ENCODE measurements at places on chromosomes 11 and 22.

DNA sequence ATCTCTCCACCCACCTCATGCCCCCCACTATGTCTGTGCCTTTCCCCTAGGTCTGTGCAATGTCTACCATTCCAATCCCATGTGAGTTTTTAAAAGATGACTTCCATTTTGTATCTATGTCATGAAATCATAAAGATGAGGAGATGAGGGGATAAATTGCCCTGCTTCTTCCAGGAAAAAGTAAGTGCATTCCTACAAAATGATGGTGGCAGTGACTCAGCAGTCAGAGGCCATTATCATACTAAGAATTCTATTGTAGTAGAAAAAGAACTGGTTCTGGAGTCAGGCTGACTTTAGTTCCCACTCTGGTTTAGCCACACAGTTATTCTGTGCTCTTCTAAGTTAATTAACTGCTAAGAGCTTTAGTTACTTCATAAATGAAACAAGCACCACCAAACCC is 89.6 kb upstream of the API5 start:
- no peak for DNase-seq

- no peak for DNase-seq
These were observed 112.0 kb upstream of the ARHGAP42 start for GRCh38 chr11:100574894-100575769.

DNA sequence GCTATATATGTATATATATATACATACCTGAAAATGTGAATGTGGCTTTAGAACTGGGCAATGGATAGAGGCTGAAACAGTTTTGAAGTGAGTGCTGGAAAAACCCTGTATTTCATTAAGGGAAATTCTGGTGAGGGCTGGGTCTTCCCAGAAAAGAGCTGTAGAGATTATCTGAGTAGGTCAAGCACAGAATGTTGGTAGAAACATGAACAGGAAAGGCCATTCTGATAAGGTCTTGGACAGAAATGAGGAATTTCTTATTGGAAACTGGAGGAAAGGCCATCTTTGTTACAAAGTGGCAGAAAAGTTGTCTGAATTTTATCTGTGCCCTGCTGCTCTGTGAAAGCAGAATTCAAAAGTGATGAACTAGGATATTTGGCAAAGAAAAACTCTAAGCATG is 25.4 kb downstream of the RTL6 start:
- no peak for DNase-seq

DNA sequence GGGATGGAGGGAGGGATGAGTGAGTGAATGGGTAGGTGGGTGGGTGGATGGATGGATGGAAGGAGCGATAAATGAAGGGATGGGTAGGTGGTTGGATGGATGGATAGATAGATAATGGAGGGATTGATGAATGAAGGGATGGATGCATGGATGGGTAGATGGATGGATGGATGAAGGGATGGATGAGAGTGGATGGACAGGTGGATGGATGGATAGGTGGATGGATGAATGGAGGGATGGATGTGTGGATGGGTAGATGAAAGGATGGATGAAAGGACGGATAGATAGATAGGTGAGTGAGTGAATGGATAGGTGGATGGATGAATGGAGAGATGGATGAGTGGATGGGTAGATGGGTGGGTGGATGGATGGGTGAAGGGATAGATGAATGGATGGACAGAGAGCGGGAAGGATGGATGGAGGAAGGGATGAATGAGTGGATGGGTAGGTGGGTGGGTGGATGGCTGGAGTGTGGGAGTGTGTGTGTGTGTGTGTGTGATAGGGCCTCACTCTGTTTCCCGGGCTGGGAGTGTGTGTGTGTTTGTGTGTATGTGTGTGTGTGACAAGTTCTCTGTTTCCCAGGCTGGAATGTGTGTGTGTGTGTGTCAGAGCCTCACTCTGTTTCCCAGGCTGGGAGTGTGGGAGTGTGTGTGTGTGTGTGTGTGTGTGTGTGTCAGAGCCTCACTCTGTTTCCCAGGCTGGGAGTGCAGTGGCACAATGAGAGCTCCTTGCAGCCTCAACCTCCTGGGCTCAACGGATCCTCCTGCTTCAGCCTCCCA is 2.1 kb upstream of the PRR33 start:
- DNase-seq, result no peak

GRCh38 chr22:45071618-45072017 is 61.8 kb upstream of the PHF21B start:
- no peak for DNase-seq

DNA sequence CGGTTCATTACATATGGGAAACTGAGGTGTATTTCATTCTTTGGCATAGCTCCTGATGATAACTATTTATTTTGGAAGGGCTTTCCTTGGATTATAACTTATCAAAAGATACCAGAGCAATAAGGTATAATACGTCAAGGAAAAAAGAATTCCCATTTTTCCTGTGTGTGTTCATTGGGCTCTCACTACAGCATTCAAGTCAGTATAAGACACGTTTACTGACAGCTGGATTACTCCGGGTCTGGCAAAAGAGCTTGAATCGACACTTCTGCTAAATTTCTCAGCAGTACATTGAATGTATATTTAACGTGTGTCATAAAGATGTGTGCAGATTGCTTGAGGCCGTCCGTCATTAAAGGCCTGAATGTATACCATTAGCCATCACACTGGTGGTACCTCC is 163.4 kb downstream of the NCAM1 start:
- DNase-seq, result no peak

GRCh38 chr11:14342906-14343305 is 16.1 kb downstream of the RRAS2 start:
- DNase-seq, result no peak

DNA sequence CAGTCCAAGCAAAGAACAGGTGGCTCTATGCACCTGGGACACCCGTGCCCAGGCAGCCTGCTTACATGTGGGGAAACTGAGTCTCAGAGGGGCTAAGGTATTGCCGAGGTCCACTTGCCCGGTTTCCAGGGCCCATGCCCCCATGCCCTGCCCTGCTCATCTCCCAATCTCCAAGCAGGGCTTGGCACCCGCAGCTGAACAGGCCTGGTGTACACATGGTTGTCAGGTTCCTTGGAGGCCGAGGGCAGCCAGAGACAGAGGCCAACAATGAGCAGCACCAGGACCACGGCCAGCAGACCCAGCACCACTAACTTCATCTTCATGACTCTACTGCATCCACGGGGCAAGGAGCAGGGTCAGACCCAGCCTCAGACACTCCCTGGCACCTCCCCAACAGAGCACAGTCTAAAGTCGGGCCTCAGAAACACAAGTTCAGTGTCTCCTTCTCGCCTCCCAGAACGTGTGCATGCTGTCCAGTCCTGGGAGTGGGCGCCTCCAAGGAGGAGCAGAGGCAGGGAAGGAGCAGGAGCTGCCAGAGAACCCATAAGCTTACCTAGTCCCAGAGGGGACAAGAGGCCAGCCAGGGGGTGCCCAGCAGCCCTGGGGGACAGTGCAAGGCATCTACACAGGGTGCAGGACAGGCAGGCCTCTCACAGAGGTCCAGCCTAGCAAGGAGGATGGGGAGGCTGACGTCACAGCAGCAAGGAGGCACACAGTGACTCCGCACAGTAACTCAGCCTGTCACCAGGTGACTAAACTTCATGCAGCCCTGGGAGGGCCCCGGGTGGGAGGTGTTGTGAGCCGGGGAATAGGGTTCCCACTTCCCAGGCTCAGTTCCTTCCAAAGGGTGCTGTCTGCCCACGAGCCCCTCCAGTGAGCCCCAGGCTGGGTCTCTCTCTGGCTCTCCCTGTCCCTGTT is 20.2 kb upstream of the RGL4 start:
- no peak for DNase-seq

GRCh38 chr22:26689513-26690301 is 32.3 kb downstream of the MIAT start:
- no peak for DNase-seq

- no peak for DNase-seq
These were observed 429 bp downstream of the PGGHG start for GRCh38 chr11:289398-289711.

GRCh38 chr11:62719302-62719978 is 7.8 kb downstream of the HNRNPUL2 start:
- no peak for DNase-seq

DNA sequence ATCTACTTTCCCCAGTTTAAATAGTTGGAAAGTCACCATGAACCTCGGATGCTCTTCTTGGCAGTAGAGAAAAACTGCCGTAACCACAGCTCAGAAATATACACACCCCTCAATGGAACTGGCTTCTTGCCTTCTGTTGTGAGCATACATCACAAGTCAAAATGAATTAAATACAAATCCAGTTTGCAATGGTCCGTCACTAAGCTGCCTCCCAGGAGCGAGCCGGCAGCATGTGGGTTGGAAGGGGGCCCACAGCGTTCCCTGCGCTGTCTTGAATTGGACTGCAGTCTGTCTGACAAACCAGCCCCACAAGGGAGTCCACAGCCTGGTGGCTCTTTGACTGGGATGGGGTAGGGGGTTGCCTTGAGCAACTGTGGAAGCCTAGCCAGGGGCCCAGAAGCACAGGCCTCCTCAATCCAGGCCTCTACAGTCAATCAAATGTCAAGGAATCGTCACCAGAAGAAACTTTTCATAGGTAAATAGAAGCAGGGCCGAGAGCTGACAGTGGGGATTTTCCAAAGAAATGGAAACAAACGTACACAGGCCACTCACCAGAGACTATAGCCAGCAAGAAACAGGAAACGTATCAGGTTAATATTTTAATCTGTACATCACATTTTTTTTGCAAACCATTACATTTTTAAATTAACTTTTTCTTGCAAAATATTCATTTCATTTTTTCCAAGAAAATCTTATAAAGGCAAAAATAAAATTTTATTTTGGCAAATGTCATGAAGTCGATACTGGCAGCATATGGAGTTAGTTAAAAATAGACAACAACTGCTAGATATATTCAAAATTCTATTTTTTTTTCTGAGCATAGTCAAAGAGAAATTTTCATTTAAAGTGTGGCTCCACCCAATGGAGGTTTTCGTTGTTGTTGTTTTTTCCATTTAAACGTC is 38.5 kb downstream of the C11orf58 start:
- DNase-seq, result no peak

DNA sequence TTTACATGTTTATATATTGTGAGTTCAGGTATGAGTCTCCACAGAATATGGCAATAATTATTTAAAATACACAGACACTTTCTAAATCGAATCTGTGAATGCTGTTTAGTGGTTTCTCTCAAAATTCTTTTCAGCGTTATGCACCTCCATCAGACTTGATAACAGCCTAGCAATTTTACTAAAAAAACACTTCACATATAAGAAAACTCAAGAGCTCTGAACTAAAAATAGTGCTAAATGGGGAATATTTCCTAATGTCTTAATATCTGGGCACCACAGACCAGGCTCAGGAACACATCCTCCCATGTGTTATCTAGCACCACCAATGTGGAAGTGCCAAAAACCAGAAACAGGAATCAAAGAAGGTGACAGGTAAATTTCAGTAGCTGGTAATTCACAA is 47.9 kb downstream of the ARHGAP32 start:
- no peak for DNase-seq

- DNase-seq, result no peak
These were observed 1376.1 kb upstream of the TENM4 start for GRCh38 chr11:80816966-80817365.

DNA sequence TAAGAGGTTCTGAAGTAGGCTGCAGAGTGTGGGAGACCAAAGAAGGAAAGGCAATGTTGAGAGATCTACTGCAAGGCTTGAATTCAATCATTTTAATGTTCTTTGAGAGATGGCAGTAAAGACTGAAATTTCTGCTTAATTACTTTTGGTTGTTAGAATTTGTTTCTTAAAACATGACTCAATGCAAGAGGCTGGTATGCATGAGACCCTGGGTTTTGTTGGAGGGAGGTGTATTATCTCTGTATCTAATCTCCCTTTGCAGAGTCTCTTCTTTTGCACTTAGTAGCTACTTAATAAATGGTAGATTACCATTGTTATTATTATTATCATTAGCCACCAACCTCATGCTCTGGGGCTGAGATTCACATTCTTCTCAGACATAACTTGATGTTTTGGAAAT is 87.4 kb upstream of the DRD2 start:
- DNase-seq, result no peak

DNA sequence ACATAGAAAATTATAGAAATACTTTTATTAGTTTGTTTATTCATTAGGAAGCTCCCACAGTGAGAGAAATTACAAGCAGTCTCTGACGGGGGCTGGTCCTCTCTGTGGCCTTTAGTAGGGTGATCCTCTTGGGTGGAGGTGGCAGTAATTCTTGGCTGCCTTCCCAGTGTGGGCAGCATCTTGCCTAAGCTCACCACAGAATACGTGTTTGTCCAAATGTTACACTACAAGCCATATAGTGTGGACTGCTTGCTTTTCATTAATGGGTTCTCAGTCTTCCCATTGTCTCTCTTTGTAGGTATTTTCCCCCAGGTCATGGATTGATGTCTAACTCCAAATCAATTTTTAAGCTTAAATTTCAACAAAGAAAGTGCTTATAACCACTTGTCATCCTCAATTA is 43.3 kb downstream of the ENDOD1 start:
- no peak for DNase-seq

DNA sequence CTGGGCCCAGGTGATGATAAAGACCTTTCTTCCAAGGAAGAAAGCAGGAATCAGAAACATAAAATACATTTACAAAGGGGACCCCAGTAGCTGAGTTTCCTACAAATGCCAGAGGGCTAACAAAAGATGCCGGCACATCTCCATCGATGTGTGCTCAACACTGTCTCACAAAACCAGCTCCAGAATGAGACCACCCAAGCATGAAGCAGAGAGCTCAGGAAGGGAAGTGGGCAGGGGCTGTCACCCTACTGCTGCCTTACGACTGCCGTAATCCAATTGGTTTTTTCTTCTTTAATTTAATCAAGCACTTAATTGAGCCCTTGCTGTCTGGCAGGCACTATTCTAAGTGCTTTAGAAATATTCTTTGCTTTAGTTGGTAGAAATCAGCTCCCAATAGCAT is 26.1 kb downstream of the SMCO4 start:
- no peak for DNase-seq

DNA sequence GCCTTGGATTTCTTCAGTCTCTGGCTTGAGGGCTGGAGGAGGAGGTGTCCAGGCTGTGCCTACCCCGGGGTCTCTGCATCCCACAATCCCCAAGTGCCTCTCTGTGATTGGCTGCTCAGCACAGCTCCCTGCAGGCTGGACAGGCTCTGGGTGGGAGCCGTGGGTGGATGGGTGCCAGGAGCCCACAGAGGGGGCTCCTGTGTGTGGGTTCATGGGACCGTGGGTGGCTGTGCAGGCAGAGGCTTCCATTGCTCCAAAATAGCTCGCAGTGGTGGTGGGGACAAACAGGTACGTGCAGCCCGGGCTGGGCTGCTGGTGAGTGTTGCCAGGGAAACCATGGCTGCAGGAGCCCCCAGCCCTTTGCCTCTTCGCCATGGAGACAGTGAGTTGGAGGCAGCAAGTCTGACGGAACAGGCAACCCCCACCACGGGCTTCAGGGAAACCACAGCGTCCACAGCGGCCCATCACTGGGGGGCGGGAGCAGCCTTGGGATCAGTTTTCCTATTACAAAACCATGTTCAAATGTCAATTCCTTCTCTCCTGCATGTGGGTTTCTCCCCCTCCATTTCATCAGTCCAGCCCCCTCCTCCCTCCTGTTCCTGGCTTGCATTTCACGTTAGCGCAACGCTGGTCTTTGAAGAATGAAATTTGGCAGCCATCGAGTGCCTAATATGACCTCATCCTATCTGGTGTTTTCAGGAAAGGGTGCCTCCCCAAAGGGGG is 155.2 kb downstream of the TRIM29 start:
- no peak for DNase-seq

All from effector memory CD8-positive, alpha-beta T cell (primary cell).